ENCODE measurements at places on chromosomes 4 and X.
A peak's percentile ranks its signal among the peaks of the same experiment; 100 is the strongest.

GRCh38 chr4:93648258-93648657 is 180.3 kb upstream of the ATOH1 start:
- DNase-seq, result no peak

- DNase-seq, result no peak
These were observed 142.4 kb upstream of the ANKRD50 start for GRCh38 chr4:124854968-124855367.

DNA sequence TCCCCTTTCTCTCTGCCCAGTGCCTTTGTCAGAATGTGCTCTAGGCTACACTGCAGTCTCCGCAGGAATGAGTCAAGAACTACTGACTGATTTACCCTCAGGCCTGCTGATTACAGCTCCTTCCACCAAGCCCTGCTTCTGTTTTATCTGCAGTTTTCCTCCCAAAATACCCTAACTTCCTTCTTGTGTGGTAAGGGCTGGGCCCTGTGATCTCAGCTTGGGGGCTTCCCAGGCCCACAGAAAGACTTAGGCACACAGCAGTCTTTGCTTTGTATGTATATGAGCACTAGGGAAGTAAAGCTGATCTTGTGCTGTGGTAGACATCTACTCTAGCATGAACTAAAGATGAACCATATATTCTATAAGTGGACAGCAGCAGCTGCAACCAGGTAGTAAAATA is 18.8 kb downstream of the PAK3 start:
- no peak for DNase-seq

DNA sequence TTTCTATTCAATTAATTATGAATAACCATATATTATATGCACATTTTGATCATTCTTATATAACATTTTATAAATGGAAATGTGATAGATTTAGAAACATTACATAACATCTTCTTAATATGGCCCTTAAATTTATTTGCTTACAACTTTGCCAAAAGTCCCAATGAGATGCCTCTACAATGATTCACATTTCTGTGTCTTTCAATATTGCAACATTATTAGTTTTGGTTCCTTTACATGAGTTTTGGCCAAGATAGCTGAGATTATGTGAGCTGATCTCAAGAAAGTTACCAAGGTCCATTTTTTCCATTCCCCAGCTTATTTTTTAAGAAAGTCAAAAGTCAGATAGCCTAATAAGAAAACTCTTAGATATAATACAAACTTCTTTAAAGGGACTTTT is 361.2 kb downstream of the PCDH7 start:
- DNase-seq, result no peak

GRCh38 chrX:56733459-56734046 is 4.5 kb downstream of the NBDY start:
- no peak for DNase-seq

- no peak for DNase-seq
These were observed 186.1 kb downstream of the ENOX2 start for GRCh38 chrX:130716781-130717413.

DNA sequence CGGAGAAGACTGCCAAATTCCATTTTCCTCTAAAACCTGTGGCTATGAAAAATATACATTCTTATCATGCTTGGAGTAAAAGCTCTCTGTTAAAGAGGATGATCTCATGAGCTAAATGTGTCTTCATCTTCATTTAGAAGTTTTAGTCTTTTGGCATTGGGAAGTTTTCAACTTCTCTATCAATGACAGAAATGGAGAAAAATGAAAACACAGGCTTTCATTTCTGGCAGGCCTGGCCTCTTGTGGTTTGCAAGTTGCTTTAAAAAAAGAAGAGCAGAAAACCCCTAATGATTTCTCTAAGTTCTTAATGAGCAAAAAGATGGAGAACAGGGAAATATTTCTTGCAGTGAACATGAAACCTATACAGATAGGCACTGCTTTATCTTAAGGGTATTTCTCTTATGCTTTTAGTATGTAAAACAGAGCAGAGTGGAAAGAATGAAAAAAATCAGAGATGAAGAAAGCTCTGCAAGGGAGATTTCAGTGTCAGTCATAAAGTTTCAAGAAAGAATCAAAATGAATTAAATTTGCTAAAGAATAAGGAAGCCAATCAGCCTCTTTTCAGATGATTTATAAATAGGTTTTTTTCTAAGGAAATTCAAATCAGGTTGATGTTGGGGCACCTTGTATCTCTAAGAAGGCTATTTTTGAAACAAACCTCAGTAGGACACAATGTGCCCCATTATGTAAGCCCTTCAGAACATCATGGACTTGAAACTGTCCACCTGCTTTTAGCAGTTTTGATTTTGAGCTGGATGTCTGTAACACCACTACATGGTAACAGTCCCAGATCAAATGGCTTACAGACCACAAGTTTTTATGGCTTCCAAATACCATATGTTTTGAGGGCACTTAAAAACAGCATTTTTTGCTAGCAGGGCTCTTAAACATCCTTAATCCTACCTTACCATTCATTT is 225.0 kb downstream of the GRIA3 start:
- no peak for DNase-seq

DNA sequence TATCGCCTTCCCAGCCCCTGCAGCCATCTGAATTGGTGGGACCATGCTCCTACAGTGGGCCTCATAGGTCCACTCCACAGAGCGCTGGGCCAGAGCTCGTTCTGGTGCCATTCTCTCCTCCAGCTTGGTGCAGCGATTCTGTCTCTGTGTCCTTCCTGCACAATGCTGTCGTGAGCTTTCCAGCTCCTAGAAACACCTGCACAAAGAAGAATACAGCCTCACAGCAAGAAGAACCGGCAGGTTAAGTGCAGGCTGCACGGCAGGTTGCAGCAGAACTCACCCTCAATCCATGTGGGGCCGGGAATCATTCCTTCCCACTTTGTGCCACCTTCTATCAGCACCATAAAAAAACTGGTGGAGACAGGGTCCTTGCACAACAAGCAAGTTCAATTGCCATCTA is 101.2 kb upstream of the ENPP6 start:
- DNase-seq, result no peak

- DNase-seq, result no peak
These were observed 15.0 kb downstream of the BRCC3 start for GRCh38 chrX:155086202-155086840.

- DNase-seq, result no peak
These were observed 2.9 kb downstream of the TBCK start for GRCh38 chr4:106312997-106313522.

GRCh38 chr4:90419124-90419711 is 292.0 kb downstream of the CCSER1 start:
- peak; percentile 37 for DNase-seq

DNA sequence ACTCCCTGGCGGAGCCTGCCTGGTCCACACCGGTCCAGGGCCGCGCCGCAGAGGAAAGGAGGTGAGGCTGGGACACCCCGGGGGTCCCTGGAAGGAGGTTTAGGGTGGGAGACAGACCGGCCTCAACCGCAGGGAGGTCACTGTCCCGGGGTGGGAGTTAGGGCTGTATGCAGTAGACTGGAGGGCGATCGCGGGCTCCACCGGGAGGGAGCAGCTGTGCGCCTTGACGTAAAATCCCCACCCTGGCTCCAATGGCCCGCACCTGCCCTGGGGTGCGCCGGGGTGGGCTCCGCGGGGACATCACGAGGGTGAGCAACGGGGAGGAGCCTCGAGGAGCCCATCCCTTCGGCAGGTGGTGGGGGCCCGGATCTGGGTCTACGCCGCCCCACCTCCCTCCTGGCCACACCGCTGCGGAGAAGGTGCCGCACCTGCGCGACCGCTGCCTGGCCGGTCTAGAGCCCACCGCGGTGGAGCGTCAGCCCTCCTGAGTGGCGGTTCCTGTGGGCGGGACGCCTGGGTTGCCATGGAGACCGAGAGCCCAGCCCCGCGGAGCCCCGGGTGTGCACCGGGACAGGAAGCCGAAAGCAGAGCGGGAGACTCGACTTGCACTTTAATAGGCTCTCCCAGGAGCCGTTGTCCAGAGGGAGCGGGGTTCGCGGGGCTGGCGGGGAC is 105.1 kb downstream of the ADRA2C start:
- DNase-seq, result no peak

Data from glomerular endothelial cell (primary cell).